ENCODE measurements at places on chromosomes 16 and 17.

GRCh38 chr16:28504707-28505404 is 1.8 kb downstream of the IL27 start:
- no peak for DNase-seq

DNA sequence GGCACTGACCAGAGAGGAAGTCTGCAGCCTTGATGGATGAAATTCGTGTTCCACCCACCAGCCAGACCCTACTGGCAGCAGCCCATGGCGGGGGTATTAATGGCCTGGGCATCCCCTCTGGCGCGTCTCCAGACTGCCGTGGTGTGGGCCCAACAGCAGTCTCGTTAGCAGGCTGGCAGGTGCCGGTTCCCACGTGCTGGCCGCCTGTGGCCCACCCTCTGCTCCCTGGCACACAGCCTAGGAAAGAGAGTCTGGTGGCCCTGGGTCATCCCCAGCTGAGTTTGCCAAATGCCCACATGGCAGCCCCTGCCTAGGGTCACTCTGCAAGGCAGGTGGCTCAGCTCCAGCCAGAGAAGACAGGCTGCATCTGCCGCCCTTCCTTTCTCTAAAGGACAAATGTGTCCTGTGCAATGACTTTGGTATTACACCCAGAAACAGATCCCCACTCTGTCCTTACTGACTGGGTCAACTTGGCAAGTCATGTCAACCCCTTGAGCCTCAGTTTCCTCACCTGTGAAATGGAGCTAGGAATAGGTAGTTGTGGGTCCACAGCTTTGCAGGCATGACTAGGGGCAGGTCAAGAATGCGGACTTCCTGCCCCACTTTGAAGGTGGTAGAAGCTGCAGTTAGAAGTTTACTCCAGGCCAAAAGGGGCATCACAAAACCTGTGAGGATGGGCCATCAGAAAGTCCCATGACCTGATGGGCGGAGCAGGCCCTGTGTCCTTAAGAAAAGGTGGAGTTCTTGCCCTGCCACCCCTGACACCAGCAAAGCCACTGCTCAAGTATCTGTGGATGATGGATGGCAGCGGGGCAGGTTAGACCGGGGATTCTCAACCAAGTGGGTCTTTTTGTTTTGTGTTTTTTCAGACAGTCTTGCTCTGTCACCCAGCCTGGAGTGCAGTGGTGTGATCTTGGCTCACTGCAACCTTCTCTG is 76.6 kb downstream of the ABCC6 start:
- no peak for DNase-seq

DNA sequence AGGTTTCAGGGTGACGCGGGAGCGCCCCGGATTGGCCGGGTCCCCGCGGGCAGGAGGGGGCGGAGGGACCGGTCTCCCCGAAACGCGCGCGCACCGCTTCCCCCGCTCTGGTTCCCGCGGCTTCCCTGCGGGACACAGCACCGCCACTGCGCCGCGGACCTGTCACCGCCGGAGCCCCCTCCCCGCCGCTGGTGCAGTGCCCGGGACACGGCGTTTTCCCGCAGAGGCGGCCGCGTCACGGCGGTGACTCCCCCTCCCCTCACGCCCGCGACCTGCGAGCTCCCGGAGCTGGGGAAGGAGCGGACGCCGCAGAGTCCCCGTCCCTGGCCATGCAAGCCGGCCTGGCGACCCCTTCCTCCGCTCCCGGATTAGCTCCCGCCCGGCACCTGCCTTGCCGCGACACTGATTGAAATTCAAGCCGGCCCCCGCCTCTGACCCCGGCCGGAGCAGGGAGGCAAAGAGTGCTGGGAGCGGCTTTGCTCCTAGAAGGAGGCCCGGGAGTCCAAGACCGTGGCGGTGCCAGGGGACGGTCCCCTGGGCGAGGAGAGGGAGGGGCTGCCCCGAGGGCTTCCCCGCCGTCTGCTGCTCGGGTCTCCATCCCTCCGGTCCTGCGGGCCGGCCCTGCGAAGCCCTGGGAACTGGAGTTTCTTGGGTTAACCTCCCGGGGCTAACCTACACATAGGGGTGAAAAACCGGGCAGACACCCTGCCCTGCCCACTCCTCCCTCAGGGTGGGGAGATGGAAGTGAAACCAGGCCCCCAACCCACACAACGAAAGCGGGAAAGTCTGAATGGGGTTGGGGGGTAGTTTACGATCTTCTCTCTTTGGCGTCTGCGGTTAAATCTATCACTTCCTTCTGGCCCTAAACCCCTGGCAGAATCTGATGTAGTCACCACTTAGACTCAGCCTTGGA is 1.0 kb downstream of the RHBDL3 start:
- no peak for DNase-seq

GRCh38 chr17:77408284-77408683 is 267.5 kb downstream of the SEC14L1 start:
- DNase-seq, result no peak

DNA sequence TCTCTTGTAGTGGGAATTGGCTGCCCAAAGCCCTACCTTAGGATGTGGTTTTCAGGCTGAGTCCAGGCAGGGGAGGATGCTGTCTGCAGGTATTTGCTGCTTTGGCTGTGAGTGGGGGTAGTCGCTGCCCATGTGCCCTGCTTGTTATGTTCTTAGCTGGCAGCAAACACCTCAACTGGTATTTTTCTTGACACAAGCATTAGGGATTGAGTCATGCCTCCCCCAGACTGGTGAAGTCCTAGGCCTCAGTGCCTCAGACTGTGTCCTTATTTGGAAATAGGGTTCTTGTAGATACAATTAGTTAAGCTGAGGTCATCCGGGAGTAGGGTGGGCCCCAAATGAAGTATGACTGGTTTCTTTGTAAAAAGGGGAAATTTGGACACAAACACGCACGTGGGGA is 808.3 kb upstream of the EEF2KMT start:
- DNase-seq, result no peak

DNA sequence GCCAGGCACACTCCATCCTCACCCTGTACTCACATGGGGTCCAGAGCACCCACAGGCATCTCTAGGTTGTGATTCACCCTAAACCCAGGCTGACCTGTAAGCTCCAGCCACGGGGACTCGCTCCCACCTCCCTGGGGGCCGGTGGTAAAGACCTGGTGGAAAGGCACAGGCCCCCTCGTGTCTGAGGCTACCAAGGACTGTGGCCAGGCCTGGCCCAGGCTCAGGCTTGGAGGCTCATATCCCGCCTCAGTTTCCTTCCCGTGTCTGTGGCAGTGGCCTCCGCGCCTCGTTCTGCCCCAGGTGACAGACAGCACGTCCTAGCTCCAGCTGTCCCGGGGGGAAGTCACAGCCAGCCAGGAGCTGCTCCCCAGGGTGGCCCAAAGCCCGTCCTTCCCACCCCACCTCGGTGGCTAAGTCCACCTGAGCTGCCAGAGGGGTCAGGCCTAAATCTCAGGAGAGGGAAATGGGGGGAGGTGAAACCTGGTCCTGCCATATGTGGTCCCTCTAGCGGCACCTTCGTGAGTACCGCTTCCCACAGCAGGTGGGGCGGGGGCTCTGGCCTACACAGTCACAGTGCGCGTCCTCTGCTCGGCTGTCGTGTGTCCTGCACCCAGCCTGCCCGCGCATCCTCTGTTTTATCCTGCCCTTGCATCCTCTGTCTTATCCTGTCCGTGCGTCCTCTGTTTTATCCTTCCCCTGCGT is 12.6 kb downstream of the CDH15 start:
- DNase-seq, result no peak

GRCh38 chr17:70288540-70289290 is 119.4 kb downstream of the KCNJ2 start:
- DNase-seq, result peak; percentile 79

- no peak for DNase-seq
Observed at GRCh38 chr17:28864991-28865849, 10.4 kb downstream of the ERAL1 start.

All from inflammatory macrophage (primary cell).